Muscle of arm (tissue), 14 donors: ENCODE measurements at places on chromosomes 16 and 17.
A peak's percentile ranks its signal among the peaks of the same experiment; 100 is the strongest.

DNA sequence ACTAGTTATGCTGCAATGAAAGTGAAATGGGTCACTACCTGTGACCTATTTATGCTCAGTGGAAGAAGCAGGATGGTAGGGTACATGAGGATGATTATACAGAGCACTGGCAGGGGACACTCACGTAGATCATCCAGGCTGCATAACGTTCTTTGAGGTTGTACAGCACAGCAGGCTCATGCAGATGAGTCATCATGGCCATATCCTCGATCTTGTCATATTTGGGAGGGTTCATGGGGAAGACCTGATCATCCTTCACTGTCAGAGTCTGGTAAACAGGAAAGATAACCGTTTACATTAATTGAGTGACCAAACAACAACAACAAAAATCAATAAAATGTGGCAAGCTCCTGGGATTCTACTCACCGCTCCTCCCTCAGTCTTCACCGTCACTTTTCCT lies 2.1 kb downstream of the MYH2 start:
- DNase-seq = no peak

GRCh38 chr16:75087375-75087979 lies 29.1 kb downstream of the LDHD start:
- peak; percentile 61 for DNase-seq

DNA sequence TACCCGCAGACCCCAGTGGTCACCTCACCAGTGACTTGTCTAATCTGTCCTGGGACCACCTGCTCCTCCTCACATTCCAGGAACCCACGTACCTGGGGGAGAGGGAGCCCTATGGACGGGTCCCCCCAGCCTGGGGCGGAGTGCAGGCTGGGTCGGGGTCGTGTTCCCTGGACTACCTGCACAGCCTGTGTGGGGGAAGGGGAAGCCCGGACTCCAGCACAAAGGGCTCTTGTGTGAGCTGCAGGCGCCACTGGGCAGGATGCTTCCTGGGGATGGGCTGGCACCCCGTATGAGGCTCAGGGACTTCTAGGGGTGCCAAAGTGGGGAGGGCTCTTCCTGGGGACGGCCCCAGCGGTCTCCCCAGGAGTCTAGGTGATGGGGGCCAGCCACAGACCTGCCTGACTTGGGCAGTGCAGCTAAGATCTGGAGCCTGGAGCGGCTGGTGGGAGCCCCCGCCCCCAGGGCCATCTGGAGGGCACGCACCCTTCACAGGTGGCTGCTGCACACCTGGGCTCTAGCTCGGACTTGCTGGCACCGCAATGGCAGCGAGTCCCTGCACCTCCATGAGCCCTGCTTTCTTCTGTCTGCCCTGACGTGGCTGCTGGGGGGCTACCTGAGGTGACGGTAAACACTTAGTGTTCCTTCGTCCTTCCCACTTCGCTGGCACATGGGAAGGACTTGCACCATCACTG lies 7.5 kb downstream of the VASN start:
- DNase-seq = no peak

DNA sequence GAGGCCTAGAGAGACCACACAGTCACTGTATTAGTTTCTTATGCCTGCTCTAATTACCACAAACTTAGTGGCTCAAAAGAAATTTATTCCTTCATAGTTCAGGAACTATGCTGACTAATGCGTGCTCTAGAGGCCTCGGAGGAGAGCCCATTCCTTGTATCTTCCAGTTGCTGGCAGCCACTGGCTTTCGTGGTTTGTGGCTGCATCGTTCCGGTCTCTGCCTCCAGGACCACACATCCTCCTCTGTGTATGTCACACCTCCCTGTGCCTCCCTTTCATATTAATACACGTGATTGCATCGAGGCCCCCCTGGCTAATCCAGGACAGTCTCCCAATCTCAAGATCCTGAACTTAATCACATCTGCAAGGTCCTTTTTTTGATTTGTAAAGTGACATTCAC lies 16.9 kb upstream of the MYLK3 start:
- DNase-seq = no peak

DNA sequence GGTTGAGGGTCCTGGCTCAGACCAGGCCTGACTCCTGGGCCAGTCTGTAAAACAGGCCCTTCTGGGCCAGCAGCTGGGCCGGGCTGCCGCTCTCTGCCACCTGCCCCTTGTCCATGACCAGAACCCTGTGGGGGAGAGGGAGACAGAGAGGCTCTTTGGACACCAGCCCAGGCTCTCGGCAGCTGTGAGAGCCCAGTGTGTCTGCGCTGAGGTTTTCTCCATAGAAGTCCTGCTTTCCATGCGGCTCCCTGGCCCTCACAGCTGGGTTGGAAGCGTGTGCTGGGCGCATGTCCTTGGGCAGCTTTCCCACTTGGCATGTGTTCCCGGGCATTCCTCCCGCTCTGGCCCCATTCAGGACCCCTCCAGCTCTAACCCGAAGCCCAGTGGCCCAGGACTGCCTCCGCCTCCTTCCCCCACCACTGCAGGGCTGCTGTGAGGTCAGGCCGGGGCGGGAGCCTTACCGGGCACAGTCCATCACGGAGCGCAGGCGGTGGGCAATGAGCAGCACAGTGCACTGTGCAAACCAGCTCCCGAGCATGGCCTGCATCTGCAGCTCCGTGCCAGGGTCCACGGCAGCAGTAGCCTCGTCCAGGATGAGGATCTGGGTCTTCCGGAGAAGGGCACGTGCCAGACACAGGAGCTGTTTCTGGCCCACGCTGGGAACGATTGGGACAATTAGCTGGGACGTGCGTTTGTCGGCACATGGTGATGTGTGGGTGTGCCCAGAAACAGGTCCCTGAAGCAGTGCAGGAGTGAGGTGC lies 73.0 kb downstream of the ABCC6 start:
- DNase-seq = peak; percentile 85

DNA sequence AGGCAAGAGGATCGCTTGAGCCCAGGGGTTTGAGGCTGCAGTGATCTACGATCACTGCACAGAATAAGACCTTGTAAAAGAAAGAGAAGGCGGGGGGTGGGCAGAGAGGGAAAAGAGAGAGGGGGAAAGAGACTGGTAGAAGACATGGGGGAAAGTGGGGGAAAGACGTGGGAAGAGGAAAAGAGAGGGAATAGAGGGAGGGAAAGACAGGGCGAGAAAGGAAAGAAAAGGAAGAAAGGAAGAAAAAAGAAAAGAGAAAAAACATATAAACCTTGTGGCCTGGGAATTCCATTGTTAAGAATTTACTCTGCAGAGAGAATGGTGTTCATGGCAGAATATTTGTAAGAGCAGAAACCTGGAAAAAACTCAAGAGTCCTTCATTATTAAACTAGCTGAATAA lies 120.4 kb downstream of the RMI2 start:
- DNase-seq = no peak

GRCh38 chr17:38560503-38561318 lies 45.0 kb downstream of the SRCIN1 start:
- DNase-seq = peak; percentile 40

- no peak for DNase-seq
These were observed 17.8 kb downstream of the ST6GALNAC2 start for GRCh38 chr17:76567634-76568432.

GRCh38 chr16:59758848-59759247 lies 1024.7 kb upstream of the GOT2 start:
- no peak for DNase-seq

GRCh38 chr17:45116434-45117016 lies 15.8 kb downstream of the PLCD3 start:
- DNase-seq = no peak

DNA sequence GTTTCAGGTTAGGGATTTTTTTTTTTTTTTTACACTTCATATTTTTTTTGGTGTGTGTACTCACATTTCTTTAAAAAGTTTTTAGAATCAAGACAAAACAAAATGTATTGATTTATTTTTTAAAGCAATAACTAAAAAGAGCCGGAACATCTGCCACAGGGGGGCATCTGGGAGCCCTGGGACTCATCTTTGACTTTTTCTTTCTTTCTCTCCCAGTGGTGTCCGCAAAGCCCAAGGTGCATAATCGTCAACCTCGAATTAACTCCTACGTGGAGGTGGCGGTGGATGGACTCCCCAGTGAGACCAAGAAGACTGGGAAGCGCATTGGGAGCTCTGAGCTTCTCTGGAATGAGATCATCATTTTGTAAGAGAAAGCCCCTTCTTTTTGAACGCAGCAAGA lies 36.3 kb downstream of the WWP2 start:
- no peak for DNase-seq

GRCh38 chr17:62119373-62119772 lies 54.3 kb upstream of the MED13 start:
- no peak for DNase-seq

- DNase-seq = no peak
These were observed 170.2 kb downstream of the RAB11FIP4 start for GRCh38 chr17:31561469-31562375.

GRCh38 chr16:87762071-87762571 lies 3.7 kb downstream of the KLHDC4 start:
- no peak for DNase-seq

GRCh38 chr17:82961366-82962162 lies 117.8 kb upstream of the METRNL start:
- no peak for DNase-seq

DNA sequence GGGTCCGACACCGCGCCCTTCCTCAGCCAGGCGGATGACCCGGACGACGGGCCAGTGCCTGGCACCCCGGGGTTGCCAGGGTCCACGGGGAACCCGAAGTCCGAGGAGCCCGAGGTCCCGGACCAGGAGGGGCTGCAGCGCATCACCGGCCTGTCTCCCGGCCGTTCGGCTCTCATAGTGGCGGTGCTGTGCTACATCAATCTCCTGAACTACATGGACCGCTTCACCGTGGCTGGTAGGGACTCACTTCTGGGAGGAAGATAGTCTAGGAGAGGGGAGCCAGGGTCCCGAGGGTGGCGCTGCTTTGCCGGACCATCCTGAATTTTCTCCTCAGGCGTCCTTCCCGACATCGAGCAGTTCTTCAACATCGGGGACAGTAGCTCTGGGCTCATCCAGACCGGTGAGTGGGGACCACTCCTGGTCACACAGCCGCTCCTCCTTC lies 601 bp downstream of the SPNS1 start:
- DNase-seq = no peak

DNA sequence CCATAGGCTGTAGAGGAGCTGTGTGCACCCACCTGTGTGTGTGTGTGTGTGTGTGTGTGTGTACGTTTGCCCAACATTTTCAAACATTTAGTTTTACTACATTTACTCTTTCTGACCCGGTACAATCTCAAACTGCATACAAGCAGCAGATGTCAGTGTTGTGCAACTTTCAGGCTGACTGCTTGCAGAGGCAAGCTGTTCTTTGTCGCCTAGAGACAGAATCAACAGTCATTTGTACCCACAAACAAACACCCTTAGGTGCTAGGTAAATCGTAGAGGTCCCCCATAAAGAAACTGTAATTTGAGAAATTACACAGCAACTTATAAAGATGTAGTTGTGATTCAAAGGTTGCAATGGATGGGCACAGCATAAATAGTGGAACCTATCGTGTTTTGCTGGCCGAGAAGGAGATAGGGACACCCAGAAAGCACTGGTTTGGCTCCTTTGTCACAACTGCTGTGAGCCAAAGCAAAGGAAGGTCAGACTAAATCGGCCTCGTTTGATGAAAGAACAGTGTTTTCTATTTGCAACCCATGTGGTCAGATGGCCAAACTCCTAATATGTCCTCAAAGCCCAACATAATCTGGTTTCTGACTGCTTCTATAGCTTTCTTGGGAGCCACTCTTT lies 478.4 kb downstream of the TOX3 start:
- peak; percentile 48 for DNase-seq

GRCh38 chr17:37801171-37801570 lies 56.3 kb upstream of the HNF1B start:
- no peak for DNase-seq

GRCh38 chr16:31695667-31696066 lies 168.0 kb downstream of the AHSP start:
- no peak for DNase-seq

DNA sequence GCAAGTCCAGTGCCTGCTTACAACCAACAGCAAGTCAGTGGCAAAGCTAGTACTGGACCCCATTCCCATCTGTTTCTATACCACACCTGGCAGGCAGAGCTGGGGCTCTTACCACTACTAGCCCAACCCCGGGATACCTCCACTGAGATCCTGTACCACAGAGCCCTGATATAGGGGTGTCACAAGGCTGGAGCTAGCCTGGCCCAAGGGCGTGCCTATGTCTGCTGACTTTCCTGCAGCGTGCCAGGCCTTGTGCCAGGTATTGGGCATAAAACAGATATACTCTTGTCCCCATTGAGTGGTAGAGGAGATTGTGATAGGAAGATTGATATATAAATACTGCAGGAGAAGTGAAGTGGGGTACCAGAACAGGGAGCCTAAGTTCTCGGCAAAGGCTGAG lies 44.4 kb downstream of the PLD6 start:
- no peak for DNase-seq

- no peak for DNase-seq
These were observed 4.8 kb upstream of the SREBF1 start for GRCh38 chr17:17841601-17842025.

- DNase-seq = no peak
These were observed 217.0 kb downstream of the ZNF423 start for GRCh38 chr16:49638673-49639610.

DNA sequence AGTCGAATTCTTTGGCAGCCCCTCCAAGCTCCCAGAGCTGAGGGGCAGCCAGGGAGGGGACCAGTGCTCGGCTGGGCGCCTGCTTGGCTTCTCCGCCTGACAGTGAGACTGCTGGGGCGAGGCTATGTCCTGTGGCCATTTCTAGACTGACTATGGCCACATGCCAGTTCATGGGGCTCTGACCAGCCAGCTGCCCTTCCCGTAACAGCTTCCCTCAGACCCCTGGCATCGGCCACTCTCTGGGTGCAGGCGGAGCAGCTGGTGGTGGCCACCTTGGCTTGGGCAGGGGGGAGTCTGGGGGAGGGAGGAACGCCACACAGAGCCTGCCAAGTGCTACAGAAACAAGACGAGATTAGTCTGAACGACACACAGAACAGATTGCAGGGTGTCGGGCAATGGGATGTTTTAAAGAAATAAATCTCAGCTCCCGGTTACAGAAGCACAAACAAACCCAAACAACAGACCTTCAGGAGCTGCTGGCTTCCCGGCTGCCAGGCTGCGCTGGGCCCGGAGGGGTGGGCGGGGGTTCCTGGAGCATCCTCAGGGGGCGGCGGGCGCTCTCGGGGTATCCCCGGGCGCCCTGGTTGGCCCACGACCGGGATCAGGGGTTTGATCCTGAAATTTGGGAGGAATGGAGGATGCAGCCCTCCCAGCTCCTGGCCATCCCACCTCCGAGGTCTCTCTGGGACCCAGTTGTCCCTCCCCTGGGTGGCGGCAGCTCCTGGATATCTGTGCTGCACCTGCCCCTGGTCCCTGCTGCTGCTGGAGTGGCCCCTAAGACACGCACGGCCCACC lies 34.5 kb downstream of the TBC1D16 start:
- DNase-seq = no peak
